ENCODE measurements at places on chromosomes 16 and 17.

GRCh38 chr16:47644661-47645060 lies 183.5 kb downstream of the PHKB start:
- no peak for DNase-seq

GRCh38 chr16:10738231-10739077 lies 5.2 kb upstream of the NUBP1 start:
- peak; percentile 66 for DNase-seq

GRCh38 chr16:78256686-78257375 lies 157.4 kb downstream of the WWOX start:
- DNase-seq = no peak

DNA sequence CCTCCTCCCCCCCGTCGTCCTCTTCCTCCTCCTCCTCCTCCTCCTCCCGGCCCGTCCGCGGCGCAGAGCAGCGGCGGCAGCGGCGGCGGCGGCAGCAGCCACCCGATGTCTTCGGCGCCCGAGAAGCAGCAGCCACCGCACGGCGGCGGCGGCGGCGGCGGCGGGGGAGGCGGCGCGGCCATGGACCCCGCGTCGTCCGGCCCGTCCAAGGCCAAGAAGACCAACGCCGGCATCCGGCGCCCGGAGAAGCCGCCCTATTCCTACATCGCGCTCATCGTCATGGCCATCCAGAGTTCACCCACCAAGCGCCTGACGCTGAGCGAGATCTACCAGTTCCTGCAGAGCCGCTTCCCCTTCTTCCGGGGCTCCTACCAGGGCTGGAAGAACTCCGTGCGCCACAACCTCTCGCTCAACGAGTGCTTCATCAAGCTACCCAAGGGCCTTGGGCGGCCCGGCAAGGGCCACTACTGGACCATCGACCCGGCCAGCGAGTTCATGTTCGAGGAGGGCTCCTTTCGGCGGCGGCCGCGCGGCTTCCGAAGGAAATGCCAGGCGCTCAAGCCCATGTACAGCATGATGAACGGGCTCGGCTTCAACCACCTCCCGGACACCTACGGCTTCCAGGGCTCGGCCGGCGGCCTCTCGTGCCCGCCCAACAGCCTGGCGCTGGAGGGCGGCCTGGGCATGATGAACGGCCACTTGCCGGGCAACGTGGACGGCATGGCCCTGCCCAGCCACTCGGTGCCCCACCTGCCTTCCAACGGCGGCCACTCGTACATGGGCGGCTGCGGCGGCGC lies at the start of gene FOXF1:
Gene FOXF1 (plus strand): TSS at position 63 of the 797 bp plus-strand sequence. CDS start 43 bp downstream, at position 106.
- DNase-seq = no peak

DNA sequence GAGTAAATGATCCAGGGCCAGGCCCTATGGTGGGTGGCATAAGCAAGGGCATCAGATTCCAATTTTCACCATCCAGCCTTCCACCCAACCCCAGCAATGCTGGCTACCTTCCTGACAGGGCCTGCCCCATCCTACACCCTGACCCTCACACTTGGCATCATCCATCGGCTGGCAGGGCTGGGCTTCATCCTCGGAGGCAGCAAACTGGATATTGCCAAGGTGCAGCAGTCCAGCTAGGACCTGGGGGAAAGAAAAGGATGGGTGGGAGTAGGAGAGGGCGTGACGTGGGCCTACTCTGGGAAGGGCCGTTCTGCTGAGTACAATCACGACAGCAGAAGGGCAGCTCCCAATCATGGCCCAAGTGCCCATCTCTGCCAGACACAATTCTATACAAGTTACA lies 23.5 kb downstream of the MYO19 start:
- no peak for DNase-seq

DNA sequence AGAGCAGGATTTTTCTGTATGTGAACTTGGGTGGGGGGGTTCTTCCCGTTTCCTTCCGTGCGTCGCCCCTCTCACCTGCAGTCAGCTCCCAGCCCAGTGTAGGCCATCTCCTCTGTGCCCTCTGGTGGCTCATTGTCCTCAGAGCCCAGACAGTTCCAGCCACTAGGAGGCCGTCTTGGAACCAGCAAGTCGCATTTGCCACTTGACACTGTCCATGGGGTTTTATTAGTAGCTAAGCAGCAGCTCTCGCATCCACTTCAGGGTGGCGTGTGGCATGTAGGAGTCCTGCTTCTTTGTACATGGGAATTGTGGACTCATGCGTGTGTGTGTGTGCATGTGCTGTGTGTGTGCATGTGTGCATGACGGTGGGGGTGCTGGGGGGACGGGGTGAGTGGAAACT lies 74.0 kb downstream of the SEC14L1 start:
- no peak for DNase-seq

GRCh38 chr16:72654535-72654934 lies 393.4 kb downstream of the ZFHX3 start:
- DNase-seq = no peak

DNA sequence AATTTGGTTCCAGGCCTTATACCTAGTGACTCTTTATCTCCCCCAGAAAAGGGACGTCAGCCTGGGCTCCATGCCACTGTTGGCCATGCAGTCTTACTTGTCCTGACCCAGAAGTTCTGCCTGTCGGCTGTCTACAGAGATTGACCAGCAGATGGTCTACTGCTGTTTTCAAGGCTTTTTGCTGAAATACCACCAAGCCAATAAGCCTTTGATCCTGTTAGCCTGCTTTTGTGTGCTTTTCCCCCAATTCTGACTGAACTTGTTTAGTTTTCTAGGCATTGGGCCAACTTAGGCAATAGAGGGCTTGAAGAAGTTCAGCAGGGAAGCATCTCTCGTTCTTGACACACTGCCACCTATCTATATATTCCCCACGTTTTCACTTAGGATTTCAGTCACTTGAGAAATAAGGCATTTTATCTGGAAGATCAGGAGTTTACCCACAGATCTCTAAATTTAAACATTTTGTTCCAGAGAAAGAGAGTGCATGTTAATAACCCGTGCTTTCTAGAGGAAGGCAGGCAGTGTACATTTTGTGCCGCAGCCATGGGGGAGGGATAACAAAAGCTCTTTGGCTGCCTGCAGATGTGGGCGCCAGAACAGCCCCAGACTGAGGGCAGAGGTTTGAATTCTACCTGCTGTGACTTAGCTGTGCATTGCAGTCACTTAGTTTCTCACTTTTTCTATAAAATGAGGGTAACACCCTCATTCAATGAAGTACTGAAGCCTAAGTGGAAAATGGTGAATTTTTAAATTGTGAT lies 12.3 kb upstream of the CARMIL2 start:
- DNase-seq = no peak

- DNase-seq = no peak
Measured at GRCh38 chr16:49504023-49504364, 130.4 kb downstream of the C16orf78 start.

DNA sequence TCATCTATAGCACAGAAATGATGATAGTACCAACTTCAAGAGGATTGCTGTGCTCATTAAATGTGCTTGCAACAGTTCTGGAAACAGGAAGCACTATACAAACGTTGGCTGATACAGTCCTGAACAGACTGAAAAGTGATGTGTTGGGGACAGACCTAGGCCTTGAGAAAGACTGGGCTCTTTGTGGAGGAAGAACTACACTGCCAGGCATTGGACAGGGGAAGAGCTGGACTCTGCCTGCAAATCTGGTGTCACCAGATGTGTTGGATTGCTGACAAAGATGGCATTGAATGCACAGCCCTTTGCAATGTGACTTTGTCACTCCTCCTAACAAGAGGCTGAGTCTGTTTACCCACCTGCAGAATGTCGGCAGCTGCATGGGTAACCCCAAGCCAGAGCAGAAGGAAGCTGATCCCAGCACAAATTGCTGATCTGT lies 12.4 kb upstream of the ST6GALNAC2 start:
- no peak for DNase-seq

GRCh38 chr17:40472733-40473452 lies 28.5 kb downstream of the TNS4 start:
- DNase-seq = no peak

DNA sequence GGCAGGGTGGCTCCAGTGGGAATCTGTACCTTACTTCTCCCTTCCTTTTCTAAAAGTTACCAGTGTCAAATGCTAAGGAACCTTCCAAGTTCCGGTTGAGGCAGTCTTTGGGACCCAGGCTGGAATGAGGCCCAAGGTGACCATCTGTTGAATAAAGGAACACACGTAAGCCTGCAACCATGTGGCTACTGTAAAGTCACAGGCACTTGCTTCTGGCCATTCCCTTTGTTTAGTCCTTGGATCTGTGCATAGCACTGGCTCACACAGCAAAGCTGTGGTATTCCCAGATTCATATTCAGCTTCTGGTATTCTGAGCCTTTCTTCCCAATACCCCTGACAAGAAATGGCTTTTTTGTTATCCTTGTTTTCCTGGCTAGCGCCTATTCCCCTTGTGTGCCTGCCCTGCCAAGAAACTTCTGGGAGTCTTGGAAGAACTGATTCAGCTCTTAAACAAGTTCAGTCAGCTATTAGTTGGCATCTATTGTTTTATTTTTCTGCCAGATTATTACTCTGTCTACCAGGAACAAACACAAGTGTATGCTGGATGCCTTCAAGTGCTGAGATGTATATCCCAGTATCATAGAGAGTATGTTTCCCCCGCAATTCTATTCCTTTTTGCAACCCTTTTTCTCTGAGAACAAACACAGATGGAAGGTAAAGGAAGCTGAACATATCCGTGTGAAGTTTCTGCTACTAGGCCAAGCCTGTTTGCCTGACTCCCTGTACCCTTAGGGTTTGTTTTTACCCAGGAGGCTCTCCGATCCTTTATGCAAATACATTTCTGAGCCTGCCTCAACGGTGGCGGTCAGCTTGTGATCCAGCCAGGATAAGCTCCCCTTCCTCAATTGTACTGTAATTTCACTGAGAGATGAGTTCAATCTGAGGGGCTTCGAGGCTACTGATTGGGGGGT lies 13.2 kb downstream of the TMEM238L start:
- no peak for DNase-seq

DNA sequence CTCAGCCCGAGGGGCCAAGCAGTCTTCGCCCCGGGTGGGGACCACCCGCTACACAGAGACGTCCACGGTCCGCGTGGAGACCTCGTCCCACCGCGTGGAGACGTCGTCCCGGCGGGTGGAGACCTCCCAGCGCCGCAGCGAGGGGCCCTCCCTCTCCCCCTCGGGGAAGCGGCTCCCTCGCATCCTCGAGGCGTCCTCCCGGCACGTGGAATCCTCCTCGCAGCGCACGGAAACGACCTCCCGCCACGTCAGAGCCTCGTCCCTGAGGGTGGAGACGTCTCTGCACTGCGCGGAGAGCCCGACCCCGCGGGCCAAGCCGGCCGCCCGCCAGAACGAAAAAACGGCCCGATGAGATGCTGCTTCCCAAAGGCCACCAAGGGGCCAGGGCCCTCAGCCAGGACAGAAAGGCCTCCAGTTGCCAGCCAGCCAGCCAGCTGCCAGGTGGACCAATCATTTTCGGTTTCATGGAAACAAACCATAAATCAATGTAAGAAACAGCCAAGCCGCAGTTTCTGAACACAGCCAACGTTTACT lies 424 bp downstream of the C17orf100 start:
- DNase-seq = no peak

- peak; percentile 80 for DNase-seq
Measured at GRCh38 chr16:16025214-16025968, 76.0 kb downstream of the ABCC1 start.

DNA sequence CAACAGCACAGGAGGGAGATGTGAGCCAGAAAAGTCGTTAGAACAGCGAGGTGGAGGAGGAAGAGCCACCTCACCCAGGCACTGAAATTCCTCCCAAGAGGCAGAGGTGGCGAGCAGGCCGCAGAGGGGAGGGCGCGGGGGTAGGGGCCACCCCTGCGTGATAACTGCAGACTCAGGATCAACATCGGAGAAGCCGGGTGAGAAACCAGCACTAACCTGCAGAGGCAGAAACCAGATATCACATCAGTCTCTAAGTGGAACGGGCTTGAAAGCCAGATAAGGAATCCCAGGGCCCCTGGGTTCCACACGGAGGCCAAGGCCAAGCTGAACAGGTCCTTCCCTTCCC lies 39.4 kb upstream of the ZC3H18 start:
- no peak for DNase-seq

GRCh38 chr16:81551821-81552304 lies 107.3 kb downstream of the CMIP start:
- no peak for DNase-seq

GRCh38 chr17:5226940-5227878 lies 7.5 kb downstream of the SCIMP start:
- DNase-seq = peak; percentile 61

DNA sequence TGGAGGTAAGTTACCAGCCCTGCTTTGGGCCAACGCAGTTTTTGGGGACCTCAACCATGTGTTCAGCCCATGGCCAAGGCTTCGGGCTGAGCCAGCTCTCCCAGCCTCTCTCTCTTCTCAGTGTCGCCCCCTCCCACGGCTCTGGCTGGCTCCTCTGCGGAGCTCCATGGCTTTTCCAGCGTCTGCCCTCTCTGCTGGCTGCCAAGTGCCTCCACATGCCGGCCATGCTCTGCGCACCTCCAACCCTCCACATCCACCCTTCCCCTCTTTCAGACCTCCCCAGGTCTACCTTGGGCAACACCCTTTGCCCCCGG lies 23.2 kb downstream of the COTL1 start:
- no peak for DNase-seq
